ENCODE measurements at places on chromosomes 5 and 9. TPM values are rescaled to one million over a fixed set of nuclear protein-coding genes. Genes with fewer than 3 reads are reported as not detected.
A peak's percentile ranks its signal among the peaks of the same experiment; 100 is the strongest.

The AFAP1L1 gene
- total RNA-seq, result 274 TPM

- no peak for DNase-seq
These were observed 47.1 kb downstream of the ISOC1 start for GRCh38 chr5:129141696-129142095.

- DNase-seq, result no peak
These were observed 83.2 kb upstream of the ADRA1B start for GRCh38 chr5:159833088-159833487.

The PJA2 gene
- total RNA-seq, result 60.8 TPM

GRCh38 chr9:32926911-32927310 lies 74.5 kb downstream of the APTX start:
- DNase-seq, result no peak

DNA sequence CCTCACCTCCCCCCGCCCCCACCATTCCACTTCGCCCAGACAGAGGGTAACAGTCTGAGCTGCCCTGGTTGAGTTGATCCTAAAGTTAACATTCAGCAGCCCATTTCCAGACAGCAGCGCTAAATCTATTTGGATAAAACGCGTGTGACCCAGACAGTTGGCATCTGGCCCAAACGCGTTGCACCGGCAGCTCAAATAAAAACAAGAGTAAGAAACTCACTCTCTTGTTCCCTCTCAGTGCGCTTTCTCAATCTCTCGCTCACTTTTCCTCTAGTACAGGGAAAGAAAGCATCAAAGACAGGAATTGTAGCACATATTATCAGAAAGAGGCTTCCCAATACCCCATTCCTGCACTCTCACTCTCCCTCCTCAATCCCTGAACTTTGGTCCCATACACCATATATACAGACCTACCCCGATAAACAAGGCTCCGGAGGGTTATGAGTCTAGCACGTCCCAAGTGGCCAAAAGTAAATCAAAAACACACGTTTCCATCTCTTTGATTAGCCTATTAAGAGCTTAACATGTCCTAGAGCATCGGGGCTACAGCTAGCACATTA lies 1.3 kb downstream of the ADAMTS6 start:
- no peak for DNase-seq

DNA sequence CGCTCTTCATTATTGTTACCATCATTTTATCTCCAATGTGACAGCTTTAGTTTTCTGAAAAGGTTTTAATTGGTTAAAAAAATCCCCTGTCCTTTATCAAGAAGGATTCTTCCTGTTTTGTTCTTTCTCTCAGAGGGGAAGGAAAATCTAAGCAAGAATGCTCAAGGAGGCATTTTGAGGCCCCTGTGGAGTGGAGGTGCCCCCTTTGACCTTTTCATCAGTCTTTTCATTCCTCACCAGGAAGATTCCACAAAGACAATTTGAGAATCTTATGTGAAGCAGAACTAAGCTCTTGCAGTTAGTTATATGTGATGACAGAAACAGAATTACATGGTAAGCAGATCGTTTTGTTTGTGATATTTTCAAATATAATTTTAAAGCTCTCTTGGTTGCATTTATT lies 489.6 kb downstream of the MAN2A1 start:
- DNase-seq, result no peak

DNA sequence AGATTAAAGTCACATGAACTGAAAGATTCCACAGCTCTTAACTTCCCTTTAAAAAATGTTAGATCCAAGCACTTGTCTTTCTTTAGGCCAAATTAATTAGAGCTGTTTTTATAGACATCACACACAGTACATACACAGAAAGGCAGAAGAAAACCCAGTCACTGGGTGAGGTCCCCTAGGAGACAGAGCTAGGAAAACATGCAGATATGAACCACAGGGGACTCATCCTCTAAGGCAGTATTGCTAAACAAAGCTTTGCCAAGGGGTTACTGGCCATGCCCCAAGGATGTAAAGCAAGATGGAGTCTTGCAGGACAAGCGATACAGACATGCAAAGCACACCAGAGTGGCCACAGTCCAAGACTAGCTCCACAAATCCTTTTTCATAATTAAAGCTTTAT lies 227.0 kb downstream of the SEMA6A start:
- no peak for DNase-seq

DNA sequence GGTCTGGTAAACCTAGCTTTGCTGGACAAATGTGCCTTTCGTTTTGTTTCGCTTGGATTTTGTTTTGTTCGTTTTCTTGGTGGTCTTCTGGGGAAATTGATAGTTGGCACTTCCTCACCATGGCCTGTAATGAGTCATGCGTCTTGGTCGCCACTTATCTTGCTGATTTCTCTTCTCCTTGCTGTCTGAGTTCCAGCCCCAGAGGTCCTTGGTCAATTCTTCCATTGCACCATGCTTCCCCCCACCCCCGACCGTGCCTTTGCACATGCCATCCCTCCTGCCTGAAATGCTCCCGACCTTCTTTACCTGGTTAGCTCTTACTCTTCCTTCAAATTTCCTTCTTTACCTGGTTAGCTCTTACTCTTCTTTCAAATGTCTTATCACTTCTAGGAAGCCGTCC lies 168.7 kb upstream of the MSX2 start:
- no peak for DNase-seq

DNA sequence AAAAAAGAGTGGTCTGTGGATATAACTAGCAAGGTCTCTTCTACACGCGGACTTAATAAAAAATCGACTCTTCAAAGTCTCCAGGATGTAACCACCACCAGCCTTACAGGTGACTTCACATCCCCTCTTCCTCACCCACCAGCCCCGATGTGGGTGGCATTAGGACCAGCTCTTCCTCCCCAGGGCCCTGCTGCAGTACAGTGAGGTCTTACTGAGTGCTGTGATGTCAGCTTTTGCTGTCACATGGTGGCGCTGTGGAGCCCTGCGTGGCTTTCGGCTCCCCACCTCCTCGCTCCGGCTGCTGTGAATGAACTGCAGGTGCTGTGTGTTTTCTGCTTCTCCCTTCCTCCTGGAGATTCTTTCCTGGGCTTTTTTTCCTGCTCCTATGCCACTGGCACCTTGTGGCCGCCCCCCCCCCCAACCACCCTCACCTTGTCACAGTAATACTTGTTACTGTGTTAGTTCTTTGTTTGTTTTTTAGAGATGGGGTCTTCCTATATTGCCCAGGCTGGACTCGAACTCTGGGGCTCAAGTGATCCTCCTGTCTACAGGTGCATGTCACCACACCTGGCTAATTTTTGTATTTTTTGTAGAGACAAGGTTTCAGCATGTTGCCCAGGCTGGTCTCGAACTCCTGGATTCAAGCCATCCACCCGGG lies 15.8 kb upstream of the RAPGEF1 start:
- no peak for DNase-seq

DNA sequence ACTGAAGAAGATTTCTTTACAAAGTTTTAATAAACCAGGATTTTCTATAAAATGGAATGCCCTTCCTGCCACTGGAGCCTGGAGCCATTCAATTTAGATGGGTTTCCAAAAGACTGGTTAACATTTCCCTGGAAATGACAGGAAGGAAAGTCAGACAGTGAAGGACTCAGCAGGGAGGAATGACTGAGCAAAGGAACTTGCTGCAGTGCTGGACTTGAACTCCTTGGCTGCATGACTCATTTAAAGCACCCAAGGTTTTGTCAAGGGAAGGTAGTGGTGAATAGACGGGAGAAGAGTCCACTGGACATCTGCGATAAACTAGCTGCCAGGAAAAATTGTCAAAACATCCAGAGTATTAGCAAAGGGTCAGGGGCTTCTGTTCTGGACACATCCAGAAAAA lies 163.8 kb upstream of the SLC28A3 start:
- no peak for DNase-seq

DNA sequence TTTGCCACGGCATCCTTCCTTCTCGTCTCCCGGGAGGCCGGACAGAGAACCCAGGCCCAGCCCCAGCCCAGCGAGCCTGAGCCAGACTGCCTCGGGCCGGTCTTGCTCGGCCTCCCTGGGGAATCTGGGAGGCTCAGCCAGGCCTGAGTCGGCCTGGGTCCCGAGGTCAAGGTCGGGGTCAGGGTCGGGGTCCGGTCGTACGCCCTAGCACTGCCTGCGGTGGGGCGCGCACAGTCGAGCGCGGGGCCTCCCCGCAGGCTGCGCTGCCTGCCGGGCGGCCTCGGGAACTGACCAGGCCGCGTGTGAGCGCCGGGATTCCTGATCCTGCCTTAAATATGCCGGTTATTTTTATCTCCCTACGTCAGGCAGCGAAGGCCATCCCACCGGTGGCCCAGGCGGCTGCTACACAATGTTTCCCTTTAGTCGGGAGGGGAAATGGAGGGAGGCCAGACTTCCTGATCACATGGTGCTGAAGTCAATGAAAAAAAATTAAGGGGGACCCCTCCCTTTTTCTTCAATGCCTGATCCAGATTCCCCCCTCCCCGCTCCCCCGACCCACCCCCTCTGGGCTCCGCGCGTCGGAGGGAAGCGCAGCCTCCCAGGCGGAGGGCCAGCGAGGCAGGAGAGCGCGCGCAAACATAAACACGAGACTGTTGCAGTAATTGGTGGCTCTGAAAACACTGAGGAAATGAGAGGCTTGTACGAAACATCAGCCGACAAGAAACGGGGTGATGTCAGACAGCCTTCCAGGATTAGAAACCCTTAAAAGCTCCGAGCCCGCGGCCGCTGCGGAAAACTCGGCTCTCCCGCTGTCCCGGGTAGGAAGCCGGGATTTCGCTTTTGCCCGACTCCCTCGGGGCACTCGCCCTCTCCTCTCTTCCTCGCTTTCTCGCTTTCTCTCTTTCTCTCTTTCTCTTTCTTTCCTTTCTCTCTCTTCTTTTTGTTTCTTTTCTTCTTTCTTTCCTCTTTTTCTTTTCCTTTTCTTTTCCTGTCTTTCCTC lies 148.2 kb upstream of the KLF4 start:
- DNase-seq, result peak; percentile 93

The SLC45A2 gene
- not detected for total RNA-seq

- no peak for DNase-seq
These were observed 472.8 kb downstream of the PSAT1 start for GRCh38 chr9:78769690-78770089.

The GOLM1 gene
- 100 TPM for total RNA-seq

The PMPCA gene
- total RNA-seq, result 55.5 TPM

The MAML1 gene
- 25.1 TPM for total RNA-seq

The TRPM6 gene
- 0.19 TPM for total RNA-seq

DNA sequence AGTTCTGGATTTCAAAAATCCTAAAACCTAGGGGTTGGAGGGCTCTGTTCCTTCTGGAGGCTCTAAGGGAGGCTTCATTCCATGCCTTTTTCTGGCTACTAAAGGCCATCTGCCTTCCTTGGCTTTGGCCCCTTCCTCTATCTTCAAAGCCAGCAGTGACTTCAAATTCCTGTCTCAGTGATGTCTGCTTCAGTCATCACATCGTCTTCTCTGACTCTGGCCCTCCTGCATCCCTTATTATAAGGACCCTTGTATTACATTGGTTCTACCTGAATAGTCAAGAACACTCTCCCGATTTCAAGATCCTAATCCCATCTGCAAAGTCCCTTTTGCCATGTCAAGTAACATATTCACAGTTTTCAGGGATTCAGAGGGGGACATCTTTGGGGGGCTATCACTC lies 60.3 kb downstream of the GNA14 start:
- no peak for DNase-seq

- no peak for DNase-seq
These were observed 1.2 kb upstream of the BTF3 start for GRCh38 chr5:73496984-73497457.

The RLN2 gene
- not detected for total RNA-seq

The TMEM245 gene
- total RNA-seq, result 34.5 TPM

DNA sequence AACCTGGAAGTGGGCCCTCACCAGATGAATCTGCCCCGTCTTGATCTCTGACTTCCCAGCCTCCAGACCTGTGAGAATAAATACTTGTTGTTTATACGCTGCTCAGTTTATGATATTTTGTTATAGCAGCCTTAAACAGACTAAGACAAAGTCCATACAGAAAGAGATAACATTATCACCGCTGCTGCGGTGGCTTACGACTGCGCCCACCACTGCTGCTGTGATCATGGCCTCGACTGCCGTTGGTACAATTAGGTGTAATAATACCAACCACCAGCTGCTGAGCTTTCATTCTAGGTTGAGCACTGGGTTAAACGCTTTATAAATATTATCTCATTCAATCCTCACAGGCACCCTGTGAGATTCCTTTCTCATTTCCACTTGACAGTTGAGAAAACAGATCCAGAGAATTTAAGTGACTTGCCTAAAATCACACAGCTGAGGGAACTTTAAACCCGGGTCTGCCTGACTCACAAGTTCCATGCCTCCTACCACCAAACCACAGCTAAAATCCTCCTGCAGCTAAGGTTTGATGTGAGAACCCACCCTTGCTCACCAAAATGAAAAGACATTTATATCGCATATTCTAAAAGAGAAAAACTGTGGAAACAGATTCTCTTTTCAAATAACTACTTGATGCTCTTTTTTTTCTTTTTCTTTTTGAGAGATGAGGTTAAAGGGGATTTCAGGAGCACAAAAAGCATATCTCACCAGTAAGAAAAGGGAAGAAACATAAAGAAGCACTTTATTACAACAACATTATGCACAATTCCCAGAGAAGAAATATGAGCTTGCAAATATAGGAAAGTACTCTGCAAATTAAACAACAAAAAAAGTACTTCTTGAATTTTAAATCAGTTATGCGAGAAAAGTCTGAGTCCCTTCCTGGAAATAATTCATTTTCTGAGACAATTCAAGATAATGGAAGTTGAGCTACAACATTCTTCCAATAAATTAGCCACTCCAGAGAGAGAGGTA lies 23.9 kb downstream of the GOLM1 start:
- DNase-seq, result no peak

DNA sequence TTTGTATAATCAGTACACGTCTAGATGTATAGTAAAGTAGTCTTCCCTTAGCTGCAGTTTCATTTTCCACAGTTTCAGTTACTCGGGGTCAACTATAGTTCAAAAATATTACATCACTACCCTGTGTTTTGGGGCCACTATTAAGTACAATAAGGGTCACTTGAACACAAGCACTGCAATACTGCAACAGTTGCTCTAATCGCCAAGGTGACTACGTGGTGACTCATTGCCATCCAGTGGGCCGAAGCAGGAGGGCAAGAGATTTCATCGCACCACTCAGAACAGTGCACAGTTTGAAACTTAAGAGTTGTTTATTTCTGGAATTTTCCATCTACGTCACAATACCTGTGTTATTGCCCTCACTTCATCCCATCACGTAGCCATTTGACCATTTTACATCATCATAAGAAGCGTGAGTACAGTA lies at the start of gene ARL14EPL:
Gene ARL14EPL, plus strand, starts transcription at position 379 of the 424 bp plus-strand sequence. CDS start 18,994 bp downstream, outside the sequence.
- DNase-seq, result peak; percentile 80

DNA sequence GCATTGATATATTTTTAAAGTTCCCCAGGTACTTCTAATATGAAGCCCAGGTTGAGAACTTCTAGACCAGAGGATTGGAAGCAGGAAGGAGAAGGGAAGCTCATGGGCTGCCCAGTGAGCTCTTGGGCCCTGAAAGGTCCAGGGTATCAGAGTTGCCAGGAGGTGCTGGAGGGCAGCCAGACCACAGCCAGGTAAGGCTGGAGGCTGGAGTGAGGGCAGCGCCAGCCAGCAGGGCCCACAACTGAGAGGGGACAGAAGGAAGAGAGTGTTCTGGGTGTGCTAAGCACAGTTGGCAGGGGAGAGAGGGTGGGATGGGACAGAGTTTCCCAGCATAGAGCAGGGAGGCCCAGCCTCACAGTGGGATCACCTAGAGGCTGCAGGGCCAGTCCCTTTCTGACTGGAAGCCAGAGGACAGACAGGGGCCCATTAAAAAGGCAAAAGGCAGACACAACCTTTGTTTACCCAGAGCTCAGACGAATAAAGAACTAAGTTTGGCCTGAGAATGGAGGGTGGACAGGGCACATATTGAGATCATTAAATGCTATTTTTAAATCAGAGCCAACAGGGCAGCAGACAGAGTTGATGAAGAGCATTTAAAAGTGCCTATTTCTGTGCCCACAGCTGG lies 94.9 kb downstream of the PDE8B start:
- no peak for DNase-seq

All from glomerular endothelial cell (primary cell).